Left kidney (tissue), 8 donors: ENCODE measurements at places on chromosomes 4 and X. TPM values are rescaled to one million over a fixed set of nuclear protein-coding genes. Genes with fewer than 3 reads are reported as not detected.

CT45A3 gene
- not detected for polyA plus RNA-seq

MXRA5 gene
- polyA plus RNA-seq = 5.6 TPM

C4orf50 gene
- polyA plus RNA-seq = 0.02 TPM

CCNA2 gene
- 49.8 TPM for polyA plus RNA-seq

HTN1 gene
- 0.07 TPM for polyA plus RNA-seq
